ENCODE measurements at places on chromosomes 13 and 19.

GRCh38 chr13:46614582-46614981 lies 61.6 kb downstream of the LRCH1 start:
- no peak for DNase-seq

- no peak for DNase-seq
These were observed 68.6 kb downstream of the ERCC5 start for GRCh38 chr13:102914339-102914930.

DNA sequence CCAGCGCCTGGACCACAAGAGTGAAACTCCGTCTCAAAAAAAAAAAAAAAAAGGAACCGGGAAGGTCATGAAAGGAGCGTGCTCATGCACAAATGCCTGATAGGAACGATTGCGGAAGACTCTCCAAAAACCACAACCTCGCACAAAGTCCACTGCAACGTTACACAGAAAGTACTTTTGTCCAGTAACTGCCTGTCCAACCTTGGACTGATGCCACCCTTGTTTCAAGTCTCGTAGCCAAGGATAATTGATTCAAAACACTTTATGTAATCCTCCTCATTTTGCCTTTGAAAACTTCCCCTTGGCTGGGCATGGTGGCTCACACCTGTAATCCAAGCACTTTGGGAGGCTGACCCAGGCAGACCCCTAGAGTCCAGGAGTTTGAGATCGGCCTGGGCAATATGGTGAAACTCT lies 13.7 kb downstream of the LGALS7 start:
- DNase-seq = no peak

DNA sequence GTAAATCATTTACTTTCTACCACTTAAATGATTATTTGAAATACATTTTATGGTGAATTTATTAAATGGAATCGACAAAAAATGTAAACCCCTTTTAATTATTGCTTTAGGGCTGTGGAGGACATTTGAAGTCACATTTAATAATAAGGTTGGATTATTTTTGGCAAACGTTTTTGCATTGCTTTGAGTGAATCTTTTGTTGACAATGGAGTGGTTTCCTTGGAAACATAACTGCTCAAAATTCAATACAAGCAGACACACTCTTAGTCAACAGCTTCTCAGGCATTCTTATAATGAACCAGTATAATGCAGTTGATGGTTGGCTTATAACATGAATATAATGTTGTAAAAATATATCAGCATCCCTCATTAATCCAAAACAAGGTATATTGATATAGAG lies 104.7 kb downstream of the DCLK1 start:
- no peak for DNase-seq

DNA sequence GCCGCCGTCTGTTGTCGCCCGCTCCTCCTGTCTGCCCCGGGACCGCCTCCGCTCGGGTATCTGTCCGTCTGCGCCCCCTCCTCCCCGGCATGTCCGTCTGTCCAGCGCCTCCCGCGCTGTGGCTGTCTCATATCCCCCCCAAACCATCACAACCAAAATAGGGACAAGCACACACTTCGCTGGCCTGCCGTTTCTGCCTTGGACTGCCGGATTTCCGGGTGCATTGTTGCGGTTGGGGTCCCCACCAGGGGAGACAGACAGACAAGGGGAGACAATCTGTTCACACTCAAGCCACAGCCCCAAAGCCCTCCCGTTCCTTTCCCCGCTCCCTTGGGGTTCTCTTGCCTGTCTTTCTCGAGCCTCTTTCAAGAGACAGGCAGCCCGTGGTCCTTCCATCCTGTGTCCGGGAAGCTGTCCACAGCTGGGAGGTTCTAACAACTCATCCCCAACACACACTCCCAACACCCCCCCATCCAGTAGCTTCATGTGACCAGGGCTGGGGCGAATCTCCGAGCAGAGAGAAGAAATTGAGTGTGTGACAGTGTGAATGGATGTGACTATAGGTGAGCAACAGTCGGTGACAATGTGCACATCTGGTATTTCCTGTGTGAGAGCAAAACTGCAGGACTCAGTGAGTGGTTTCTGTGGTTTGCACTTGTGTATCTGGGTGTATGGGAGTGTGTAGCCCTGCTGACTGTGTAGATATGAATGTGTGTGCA lies 16.5 kb upstream of the FOSB start:
- no peak for DNase-seq

- no peak for DNase-seq
These were observed 2.7 kb downstream of the LILRB5 start for GRCh38 chr19:54254195-54254906.

- DNase-seq = peak; percentile 11
These were observed 425.7 kb downstream of the KLF12 start for GRCh38 chr13:73708393-73708985.

DNA sequence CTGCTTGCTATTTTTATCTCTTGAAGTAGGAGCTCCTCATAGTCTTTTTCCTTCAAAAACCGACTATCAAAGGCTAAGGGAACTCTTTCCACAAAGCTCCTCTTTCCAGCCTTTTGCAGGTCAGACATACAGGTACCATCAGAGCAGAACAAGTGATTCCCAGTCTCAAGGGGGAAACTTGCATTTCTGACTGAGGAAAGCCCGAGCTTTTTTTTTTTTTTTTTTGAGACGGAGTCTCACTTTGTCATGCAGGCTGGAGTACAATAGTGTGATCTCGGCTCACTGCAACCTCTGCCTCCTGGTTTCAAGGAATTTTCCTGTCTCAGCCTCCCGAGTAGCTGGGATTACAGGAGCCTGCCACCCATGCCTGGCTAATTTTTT lies 32.0 kb downstream of the RUBCNL start:
- DNase-seq = no peak

DNA sequence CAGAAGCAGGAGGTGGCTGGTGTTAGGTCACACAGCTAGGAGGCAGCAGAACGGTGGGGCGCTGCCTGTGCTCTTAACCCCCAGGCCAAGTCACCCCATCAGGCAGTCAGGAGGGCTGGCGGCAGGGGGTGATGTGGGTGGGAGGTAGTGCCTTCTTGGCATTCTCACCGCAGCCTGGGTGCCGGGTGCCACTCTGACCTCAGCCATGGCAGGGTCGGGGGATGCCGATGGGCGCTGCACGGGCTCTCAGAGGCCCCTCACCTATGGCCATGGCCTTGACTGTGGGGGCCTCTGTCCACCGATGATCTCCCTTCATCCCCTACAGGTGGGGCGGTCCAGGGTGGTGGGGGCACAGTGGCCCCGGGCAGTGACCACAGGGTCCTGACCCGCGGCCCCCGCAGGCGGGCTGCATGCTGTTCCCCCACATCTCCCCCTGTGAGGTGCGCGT lies 5.6 kb downstream of the PTOV1 start:
- no peak for DNase-seq

DNA sequence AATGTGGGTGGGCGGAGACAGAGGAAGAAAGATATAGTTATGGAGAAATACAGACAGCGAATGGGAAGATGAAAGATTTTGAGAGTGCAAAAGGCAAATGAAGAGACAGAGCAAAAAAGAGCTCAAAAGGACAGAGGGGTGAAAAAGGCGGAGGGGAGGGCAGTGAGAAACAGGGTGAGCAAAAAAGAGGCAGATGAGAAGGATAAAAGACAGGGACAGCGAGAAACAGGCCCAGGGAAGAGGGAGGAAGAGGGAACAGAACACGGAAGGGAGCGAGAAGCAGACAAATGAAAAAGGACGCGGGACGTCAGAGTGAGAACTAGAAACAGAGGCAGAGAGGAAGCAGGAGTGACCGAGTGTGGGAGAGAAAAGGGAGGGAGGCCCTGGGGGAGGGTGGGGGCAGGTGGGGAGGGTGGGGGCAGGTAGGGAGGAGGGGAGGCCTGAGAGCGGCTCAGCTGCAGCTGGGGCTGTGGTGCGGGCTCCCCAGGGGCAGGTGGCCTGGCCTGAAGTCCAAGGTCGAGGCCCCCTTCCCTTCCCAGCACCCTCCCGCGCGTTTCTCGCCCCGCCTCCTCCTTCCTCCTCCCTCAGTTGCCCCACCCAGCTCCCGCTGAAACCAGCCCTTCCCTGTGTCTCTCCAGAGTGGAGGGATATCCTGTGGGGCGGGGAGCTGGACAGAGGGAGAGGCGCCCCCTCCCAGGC lies 2.9 kb downstream of the KLK1 start:
- no peak for DNase-seq

- DNase-seq = no peak
These were observed 1.6 kb downstream of the RPL13A start for GRCh38 chr19:49488863-49489537.

- DNase-seq = no peak
These were observed 8.1 kb downstream of the PIK3R2 start for GRCh38 chr19:18160971-18161635.

- no peak for DNase-seq
These were observed 49.4 kb downstream of the GAS6 start for GRCh38 chr13:113814435-113814821.

- DNase-seq = no peak
These were observed 20.8 kb downstream of the NOVA2 start for GRCh38 chr19:45952686-45953505.

GRCh38 chr13:42626176-42626860 lies 52.4 kb downstream of the TNFSF11 start:
- DNase-seq = no peak

DNA sequence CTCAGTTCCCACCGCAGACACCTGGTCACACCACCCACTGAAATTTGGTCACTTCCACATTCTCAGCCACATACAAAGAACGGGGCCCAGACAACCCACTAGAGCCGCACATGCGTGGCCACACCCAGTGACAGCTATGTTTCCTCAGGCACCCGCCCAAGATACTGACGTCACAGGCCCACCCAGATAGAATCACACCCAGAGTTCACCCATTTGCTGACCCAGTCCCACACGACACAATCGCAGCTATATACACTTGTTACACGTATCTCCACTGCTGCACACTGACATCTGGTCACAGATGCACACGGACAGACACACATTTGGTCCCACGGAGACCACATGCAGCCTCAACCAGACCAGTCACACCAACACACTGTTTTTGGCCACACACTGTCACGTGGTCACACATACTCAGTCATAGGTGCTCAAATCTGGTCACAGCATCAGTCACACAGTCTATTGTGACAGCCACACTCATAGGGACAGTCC lies 2.9 kb downstream of the NUMBL start:
- no peak for DNase-seq

DNA sequence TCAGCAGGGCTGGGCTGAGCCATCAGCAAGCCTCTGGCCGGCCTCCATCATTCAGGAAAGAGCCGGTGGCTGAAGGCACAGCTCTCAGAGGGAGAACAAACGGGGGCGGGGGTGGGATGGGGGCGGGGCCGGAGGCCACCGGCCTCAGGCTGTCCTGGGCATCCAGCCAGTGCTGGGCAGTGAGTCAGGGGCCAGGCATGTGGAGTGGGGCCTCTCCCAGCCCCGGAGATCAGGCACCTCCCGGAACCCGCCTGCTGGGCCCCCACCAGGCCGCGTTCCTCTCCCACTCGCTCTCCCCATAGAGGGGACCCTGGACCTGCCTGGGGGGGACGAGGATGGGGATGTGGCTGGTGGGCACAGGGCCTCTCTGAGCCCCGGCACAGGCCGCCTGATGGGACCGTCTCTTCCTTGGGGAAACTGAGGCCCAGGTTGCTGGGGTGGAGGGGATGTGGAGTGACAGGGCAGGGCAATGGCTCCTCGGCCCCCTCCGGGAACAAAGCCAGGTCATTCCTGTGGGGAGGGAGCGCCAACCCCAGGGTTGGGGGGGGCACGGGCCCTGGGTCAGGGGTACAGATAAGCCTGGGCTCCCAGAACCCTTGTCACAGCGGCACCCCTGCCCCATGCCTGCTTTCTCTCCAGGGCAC lies 12.9 kb downstream of the SPC24 start:
- peak; percentile 87 for DNase-seq

DNA sequence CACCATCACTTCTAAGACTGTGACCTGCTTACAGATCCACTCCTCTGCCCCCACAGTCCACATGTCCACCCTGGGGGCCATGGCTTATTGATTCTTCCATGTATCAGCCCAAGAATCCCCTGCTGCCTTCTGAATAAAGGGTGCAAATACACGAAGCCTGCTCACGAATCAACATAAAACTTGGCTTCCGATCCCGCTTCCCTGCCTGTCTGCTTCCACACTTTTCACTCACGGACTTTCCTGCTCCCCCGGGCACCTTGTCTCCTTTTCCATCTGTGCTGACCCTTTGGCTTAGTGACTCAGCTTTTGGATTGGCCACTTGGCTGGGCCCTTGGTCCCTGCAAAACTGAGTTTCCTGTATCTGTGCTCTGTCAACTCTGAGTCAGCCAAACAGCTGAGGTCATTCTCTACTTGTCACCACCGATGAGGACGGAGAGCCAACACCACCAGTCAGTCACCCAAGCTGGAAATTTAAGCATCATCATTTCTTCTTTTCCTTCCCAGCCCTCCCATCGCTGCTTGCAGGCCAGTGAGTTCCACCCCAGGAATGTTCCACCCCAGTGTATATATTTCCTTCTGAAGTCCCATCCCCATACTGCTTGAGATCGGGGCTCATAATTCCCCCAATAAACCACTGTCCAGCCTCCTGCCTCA lies 11.4 kb upstream of the USP12 start:
- peak; percentile 69 for DNase-seq

DNA sequence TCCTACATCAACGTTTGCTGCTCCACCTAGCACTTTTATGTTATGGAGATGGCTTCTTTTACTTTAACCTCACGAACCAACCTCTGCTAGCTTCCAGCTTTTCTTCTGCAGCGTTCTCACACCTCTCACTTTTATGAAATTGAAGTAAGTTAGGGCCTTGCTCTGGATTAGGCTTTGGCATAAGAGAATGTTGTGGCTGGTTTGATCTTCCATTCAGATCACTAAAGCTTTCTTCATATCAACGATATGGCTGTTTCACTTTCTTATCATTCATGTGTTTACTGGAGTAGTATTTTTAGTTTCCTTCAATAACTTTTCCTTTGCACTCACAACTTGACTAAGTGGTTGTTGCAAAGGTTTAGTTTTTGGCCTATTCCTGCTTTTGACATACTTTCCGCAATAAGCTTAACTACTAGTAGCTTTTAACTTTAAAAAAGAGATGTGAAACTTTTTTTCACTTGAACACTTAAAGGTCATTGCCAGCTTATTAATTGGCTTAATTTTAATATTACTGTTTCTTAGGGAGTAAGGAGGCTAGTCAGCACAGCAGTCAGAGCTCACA lies 60.0 kb upstream of the SPRY2 start:
- DNase-seq = no peak

- no peak for DNase-seq
These were observed 17.9 kb upstream of the EPHX3 start for GRCh38 chr19:15249972-15250639.

GRCh38 chr19:44777715-44778347 lies at the start of gene CBLC:
Gene CBLC, plus strand, starts transcription at chr19:44777890. Its CDS starts 42 bp downstream, at chr19:44777932.
- DNase-seq = no peak

- no peak for DNase-seq
These were observed 44.0 kb downstream of the NFIX start for GRCh38 chr19:13039211-13039789.

- no peak for DNase-seq
These were observed 12.1 kb upstream of the PEX11G start for GRCh38 chr19:7500811-7501450.

DNA sequence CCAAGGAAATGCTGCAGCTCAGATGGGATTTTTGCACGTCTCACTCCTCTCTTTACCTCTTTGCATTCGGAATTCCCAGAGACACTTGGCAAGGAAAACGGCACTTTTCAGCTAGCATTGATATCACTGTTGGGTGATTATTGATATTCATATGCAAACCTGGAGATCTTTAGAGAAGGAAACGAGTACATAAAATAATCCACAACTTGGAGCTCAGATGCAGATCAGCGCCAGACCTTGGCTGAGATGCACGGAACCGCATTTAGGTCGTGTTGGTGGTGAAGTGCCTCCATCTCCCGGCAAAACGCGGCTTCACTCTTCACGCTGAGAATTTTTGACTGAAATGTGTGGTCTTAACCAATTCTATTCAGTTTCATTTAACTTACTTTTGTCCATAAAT lies 77.2 kb upstream of the ARHGEF7 start:
- DNase-seq = no peak
